Stimulated activated CD4-positive, alpha-beta T cell treated with anti-CD3 and anti-CD28 coated beads, Interleukin-1b, Interleukin-23, amount 100 ng/mL, for 24 hours (primary cell): ENCODE measurements at places on chromosomes 1 and 21.

GRCh38 chr1:224182866-224183590 is at the start of gene DEGS1:
DEGS1 (plus strand) TSS chr1:224183240; CDS start chr1:224183337, 97 bp downstream.
- DNase-seq, result peak; percentile 64

DNA sequence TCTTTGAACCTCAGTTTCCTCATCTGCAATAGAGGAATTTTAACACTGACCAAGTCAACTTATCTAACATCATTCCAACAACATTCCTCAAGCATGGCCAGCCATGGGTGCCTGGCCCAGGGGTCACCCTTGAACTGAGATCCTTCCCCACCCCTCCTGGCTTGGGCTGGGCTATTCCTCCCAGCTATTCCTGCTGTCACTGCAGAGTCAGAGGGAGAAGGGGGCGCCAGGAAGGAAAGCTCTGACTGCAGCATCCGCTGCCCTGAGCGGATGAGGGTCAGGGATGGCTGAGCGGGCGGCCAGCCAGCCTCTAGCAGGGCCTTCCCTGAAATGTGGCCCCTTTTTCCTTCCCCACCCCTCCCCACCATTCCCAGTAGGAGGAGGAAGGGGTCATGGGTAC is 3.1 kb downstream of the TINAGL1 start:
- no peak for DNase-seq

- no peak for DNase-seq
These were observed 131.9 kb downstream of the CYYR1 start for GRCh38 chr21:26441149-26441548.

DNA sequence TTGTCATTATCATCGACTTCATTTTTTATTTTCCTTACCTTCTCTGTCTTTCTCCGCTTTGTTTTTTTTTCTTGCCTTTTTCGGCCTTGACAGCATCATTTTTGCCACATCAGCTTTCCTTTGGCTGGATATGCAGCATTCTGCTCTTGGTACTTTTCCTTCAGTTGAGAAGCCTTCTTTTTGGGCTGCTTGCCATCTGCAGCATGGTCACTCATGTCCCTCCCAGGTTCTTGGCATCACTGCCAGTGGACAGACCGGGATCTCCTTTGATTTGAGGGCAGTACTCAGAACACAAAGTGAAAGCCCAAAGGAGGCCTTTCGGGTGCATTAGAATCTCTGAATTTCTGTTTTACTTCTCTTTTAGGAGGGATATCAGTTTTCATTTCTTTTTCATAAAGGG is 3.7 kb upstream of the PARP1 start:
- DNase-seq, result no peak

- no peak for DNase-seq
These were observed 117.1 kb upstream of the PTGFR start for GRCh38 chr1:78373676-78374075.

GRCh38 chr1:164664127-164664526 is 105.1 kb downstream of the PBX1 start:
- DNase-seq, result no peak

DNA sequence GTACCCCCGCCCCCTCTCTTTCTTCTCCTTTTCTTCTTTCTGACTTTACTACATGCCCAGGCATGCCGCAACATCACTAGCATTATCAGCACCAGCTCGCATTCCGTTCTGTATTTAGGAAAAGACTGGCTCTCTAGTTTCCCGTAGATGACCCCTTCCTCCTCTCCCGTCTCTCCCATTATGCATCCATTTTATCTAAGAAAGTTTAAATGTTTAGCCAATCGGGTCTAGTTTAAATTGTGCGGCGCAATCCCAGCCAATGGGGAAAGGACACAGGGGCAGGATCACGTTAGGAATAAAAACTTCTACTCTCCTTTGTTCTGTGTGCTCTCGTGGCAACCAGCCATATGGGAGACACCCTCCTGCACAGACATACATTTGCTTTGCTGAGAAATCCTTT is 2.3 kb upstream of the KRTAP10-7 start:
- no peak for DNase-seq

DNA sequence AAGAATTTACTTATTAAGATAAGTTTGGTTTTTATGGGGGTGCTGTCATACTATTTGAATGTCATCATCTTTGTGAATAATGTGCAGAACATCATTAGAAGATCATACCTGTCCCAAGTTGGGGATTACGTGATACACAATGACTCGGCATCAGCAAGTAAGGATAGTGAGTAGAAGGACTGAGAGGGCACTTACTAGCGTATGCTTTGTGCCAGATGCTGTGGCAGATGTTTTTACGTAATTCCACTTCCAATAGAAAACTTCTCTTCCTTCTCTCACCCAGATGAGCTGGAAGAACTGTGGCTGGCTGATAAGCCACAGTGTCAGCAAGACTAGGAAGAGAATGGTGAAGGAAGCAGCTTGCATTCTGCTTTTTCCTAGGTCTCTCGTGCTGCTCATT is 28.1 kb upstream of the TGFB2 start:
- no peak for DNase-seq

GRCh38 chr1:228936881-228937280 is 201.6 kb downstream of the RHOU start:
- DNase-seq, result no peak

GRCh38 chr1:111030590-111030989 is 66.9 kb upstream of the LRIF1 start:
- DNase-seq, result peak; percentile 26

DNA sequence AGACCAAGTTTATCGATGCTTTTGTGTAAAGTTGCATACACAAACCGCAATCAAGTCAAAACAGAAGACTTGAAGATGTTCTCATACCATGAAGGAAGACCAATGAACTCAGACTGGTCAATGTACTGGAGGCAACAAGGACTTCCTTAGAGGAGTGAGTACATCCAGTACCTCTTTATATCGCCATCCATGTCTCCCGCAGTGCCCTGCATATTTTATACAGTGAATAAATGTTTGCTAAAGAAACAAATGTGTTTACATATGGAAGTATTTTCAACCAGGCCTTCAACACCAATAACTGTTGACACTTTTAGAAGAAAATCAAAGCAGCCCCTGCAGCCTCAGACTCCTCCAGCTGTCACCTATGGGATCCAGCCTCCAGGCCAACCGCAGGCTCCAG is 125.6 kb downstream of the SMYD3 start:
- no peak for DNase-seq

- DNase-seq, result no peak
These were observed 12.3 kb downstream of the MAPKAPK2 start for GRCh38 chr1:206696812-206697585.

- no peak for DNase-seq
These were observed 9.4 kb downstream of the C1orf174 start for GRCh38 chr1:3890389-3891328.

DNA sequence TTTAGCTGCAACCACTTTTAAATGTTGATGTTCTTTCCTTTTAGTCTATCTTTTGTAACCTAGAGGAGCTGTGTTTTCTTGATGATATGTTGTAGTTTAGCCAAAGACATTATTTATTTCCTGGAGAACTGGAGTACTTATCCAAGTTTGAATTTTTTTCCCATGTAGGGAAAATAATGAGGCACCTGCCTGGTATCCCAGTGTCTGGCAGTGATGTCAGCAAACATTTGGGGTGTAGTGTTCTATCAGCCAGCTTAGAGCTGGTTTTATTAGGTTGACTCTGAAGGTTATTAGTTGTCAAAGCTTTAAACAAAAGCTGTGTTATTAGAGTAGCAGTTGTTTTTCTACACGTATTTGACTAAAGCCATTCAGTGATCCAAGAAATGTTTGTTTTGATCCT is 3.2 kb downstream of the CTPS1 start:
- no peak for DNase-seq

- DNase-seq, result no peak
These were observed 94.7 kb downstream of the PLPP3 start for GRCh38 chr1:56484695-56485094.

DNA sequence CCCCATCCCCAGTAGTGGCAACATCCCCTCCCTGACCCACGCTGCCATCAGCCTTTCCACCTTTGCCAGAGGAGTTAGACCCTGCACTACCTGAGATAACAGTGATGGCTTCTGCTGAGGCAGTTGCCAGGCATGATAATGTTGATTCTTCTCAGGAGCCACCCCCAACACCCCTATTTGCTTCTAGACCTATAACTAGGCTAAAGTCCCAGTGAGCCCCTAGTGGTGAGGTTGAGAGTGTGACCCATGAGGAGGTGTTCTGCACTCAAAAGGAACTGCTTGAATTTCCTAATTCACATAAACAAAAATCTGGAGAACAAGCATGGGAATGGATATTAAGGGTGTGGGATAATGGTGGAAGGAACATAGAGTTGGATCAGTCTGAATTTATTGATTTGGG is 159.6 kb upstream of the COL11A1 start:
- no peak for DNase-seq

GRCh38 chr1:212683357-212683722 is 16.3 kb downstream of the BATF3 start:
- no peak for DNase-seq

DNA sequence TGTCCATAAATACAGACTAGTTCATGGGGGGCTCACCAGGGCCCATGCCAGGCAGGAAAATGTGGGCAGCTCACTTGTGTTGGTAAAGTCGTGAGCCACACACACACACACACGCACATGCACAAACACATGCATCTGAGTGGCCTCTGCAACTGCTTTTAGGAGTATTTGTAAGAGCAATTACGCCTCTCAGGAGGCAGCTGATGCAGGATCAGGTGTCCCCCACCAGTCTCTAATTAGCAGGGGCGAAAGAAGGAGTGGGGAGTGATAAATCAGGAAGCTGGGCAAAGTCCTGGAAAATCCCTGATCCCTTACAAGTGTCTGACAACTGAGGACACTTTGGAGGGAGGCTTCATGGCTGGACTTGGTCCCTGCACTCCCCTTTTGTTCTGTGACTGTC is 5.7 kb upstream of the IVL start:
- no peak for DNase-seq

DNA sequence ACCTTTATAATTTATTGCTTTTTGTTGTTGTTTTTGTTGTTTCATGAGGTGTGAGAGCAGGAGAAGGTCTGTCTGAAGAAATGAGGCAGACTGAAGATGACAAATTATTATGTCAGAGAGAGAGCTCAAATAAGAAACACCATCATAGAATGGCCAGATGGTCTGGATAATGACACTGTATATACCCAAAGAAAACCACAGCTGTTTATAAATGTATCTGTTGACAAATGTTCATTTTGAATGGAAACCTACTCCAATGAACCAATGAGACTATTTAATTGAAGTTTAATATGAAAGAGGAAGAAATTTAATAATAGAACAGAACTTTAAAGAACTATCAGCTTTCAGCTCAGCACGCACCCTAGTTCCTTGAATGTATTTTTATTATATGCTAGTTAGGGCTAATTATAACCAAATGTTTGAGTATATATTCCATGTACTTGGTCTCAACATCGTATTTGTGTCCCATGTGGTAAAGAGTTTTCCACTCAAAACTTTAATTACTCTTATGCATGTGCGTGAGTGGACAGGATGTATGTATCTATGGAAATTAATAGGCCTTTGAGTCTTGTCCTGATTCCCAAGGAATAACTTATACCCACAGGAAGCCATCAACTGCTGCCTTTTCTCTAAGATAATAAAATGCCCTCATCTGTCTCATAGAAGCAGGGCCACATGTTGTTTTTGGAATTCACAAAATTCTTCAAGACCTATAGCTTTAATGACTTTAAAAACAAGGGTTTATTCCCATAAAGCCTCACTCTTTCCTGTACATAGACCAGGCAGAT is 202.7 kb downstream of the KCNK2 start:
- DNase-seq, result no peak

- DNase-seq, result no peak
These were observed 597.8 kb downstream of the KIF26B start for GRCh38 chr1:245752561-245752960.

GRCh38 chr1:88139633-88140032 is 544.4 kb upstream of the PKN2 start:
- no peak for DNase-seq

GRCh38 chr1:7921796-7922195 is 18.8 kb downstream of the TNFRSF9 start:
- DNase-seq, result no peak

GRCh38 chr1:203425663-203425975 is 50.0 kb upstream of the PRELP start:
- DNase-seq, result no peak

- DNase-seq, result no peak
These were observed 183.1 kb downstream of the ZSCAN20 start for GRCh38 chr1:33655496-33655895.

DNA sequence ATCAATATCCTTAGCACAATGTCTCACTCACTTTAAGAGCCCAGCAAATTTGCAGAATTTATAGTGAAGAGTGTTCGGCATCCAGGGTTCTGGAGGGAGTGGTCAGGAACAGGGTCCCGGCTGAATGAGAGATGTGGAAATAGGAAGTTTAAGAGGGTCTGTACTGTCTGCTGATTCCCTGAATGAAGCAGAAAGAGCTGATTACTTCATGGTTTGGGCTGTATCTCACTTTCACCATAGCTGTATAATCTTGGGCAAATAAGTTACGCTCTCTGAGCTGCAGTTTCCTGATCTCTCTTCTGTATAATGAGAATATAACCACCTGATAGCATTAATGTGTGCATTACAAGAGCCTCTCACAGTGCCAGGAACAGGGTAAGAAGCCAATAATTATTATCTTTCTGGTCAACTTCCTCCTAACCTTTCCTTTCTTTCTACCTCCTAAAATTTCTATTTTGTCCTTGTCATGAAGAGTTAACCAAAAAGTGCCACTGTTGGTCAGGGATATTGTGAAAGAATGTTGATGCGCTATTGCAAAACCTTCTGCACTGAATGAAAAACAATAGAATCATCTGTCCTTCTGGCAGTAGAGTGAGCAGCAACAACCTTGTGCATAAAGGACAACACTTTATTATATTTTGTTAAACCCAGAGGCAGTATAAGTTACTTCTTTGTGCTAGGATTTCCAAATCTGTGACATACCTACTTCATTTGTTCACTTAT is 14.7 kb upstream of the PTGFR start:
- DNase-seq, result no peak

GRCh38 chr21:24852610-24853195 is 754.6 kb downstream of the MRPL39 start:
- DNase-seq, result no peak

- no peak for DNase-seq
These were observed 6.8 kb downstream of the TRNP1 start for GRCh38 chr1:27000090-27000816.

- DNase-seq, result no peak
These were observed 31.9 kb downstream of the ITSN1 start for GRCh38 chr21:33674226-33674625.

DNA sequence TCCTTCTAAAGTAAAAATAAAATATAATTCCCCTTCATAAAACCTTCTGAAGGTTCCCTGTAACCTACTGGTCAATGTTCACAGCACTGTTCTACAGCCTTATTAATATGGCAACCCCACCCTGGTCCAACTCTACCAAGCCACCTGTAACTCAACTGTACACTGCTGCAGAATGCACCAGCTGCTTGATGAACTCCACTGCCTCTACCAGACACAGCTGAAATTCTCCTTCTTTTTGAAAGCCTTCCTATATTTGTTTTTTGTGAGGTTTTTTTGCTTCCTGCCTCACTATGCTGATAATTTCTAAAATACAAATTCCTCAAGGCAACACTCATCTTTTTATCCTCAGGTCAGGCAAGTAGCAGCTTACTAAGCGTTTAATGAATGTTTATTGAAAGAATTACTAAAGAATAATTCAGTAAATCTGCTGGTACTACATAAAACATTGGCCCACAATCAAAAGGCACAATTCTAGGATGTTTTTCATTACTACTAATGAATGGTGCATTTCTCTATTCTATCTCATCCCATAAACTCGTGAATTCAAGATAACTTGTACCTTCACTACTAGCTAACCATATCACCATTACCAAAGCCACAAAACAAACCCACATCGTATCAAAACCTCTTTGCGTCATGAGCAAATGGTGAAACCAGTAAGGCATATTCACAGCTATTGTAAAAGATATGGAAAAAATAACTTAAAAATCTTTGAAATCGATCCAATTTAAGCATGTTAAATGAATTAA is 2.4 kb downstream of the SSX2IP start:
- DNase-seq, result no peak

GRCh38 chr1:116477429-116477828 is 93.4 kb downstream of the CD58 start:
- DNase-seq, result no peak
